ENCODE measurements at places on chromosomes 3 and 15. TPM values are rescaled to one million over a fixed set of nuclear protein-coding genes. Genes with fewer than 3 reads are reported as not detected.
A peak's percentile ranks its signal among the peaks of the same experiment; 100 is the strongest.

SLC12A8 gene
- polyA plus RNA-seq = 3.4 TPM

ADAMTS17 gene
- polyA plus RNA-seq = not detected

CYP8B1 gene
- polyA plus RNA-seq = not detected

CLSTN2 gene
- polyA plus RNA-seq = not detected

MOBP gene
- not detected for polyA plus RNA-seq

BCL2A1 gene
- polyA plus RNA-seq = 1.0 TPM

GOLGA6B gene
- polyA plus RNA-seq = not detected

ZNF660 gene
- 0.54 TPM for polyA plus RNA-seq

DNA sequence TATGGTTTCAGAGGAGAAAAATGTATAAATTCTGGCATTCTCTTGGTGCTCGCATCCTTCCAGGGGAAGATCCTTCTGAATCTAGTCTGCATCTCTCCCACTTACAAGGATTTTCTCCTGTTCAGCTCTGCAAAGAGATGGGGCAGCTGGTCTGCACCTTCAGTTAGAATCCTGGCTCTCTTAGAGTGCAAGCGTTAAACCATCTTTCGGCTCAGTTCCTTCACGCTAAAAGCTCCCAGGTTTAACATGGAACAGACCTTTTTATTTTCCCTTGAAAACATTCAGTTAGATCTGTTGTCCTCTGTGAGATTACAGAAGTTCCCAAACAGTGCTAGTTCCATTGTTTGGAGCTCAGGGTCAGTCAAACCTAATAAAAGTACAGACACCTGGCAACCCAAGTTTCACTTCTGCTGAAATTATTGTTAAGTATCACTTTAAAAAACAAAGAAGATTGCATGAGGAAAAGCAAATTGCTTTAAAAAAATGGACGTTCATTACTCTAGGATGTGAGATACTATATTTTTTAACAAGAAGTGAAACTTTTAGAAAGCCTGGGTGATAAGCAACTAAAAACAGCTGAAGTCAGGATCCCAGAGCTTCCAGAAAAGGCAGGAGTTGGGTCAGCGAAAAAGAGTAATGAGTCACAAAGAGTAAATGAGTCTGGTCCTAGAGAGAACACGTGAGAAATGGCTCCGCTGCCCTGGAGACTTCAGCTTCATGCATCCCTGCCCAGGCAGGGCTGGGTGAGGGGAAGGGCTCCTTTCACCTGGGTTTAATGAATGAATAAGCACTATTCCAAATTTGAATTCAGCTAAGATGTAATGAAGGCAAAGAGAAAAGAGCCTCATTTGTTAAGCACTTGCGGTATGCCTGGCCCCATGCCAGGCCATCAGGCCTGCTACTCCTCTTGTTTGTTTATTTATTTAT, 63.3 kb downstream of the ABTB1 start:
- DNase-seq = peak; percentile 92

- no peak for DNase-seq
These were observed 77.6 kb upstream of the ACP3 start for GRCh38 chr3:132239587-132239986.

DNA sequence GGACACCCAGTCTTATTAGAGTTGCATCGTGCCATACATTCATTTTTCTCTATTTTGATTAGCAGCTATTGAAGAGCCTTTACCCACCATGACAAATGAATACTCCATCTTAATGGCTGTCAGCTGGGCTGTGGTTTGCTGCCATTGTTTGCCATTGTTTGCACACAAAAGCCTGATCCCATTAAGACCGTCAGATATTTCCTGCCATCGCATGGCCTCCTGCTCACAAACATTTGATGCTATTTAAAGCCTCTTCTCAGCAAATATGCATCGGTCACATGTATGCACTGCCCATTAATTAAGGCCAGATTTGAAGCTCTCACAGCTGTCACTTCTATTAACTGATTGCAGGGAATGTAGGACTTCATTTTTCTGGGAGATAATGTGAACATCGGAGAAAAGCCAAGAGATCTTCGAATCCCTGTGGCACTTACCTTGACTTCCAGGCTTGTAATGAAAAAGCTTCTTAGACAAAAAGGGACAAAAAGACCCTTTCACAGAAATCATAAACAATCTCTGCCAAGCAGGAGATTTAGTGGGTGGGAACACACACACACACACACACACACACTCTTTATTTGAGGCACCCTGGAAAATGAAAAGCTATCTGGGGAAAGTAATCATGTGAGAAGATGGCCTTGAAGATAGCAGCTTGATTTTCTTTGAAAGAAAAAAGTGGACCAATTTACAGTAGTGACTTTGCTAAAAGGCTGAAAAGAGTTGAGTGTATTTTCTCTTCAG, 175.4 kb upstream of the NR2E3 start:
- DNase-seq = no peak

- DNase-seq = no peak
These were observed 87.4 kb downstream of the TRIM42 start for GRCh38 chr3:140765246-140765645.

DNA sequence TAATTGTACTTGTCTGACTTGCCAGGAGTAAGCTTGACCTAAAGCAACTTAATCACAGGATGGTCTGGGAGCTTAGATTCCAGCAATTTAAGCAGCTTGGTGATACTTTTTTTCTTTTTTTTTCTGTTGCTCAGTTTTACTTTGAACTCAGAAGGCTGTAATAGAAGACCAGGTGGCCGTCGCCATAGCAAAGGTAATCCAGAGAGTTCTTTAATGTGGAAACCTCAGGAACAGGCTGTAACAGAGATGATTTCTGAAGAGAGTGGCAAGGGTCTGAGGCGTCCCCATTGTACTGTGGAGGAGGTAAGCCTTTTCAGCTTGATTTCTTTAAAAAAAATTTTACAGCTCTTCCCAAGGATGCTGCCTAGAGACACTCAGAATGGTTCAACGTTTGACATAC, 20.1 kb downstream of the SENP2 start:
- no peak for DNase-seq

- DNase-seq = no peak
These were observed 124.5 kb downstream of the MAGI1 start for GRCh38 chr3:65914032-65914739.

- no peak for DNase-seq
These were observed 22.0 kb downstream of the ZNF710 start for GRCh38 chr15:90022905-90023700.

DNA sequence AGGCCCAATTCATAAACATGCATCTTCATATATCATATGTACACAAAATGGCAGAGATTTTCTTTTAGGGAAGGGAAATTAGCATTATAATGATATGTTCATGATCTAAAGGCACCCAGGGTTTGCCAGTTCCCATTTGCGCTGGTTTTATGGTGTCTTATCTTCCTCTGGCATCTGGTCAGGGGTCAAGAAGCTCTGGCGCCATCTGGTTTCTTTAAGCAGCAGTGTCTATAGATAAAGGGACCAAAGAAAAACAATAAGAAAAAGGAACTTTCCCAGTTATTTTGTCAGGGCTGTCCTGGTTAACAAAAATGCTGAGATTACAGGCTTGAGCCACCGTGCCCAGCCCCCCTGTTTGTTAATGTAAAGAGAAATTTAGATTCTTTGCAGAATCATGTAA, 3.3 kb upstream of the DCP1A start:
- DNase-seq = peak; percentile 54

- no peak for DNase-seq
These were observed 21.2 kb downstream of the LRRC2 start for GRCh38 chr3:46544771-46545503.

DNA sequence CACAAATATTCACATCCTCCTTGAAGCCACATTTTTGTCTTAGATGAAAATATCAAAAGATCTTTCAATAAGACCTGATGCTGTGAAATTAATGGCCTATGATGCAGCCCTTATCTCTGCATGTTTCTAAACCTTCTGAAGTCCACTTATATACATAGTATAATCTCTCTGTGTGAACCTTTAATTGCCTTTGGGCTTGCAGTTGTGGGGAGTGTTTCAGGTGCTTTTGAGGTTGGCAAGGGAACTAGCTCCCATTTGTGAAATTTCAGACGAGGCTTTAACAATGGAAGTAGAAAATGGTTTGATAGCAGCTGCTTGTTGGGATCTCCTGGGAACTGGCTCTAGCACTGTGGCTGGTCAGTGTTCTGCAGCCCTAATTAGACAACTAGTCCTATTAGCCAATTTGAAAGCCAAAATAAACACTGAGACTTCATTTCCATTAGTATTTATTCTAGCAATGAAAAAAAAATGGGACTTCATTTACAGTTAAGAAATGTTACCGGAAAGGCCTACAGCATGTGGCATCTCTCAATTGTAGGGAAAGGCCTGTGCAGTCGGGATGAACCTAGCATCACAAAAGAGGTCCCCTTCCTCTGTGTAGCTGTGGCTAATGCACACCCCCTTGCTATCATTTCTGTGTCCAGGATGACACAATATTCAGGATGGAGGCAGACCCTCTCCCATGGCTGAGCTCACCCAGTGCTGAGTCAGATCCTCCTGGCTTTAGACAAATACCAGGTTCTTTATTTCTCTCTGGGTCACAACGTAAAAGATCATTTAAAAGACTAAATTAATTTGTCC, 140.7 kb upstream of the TRIM42 start:
- DNase-seq = no peak

DNA sequence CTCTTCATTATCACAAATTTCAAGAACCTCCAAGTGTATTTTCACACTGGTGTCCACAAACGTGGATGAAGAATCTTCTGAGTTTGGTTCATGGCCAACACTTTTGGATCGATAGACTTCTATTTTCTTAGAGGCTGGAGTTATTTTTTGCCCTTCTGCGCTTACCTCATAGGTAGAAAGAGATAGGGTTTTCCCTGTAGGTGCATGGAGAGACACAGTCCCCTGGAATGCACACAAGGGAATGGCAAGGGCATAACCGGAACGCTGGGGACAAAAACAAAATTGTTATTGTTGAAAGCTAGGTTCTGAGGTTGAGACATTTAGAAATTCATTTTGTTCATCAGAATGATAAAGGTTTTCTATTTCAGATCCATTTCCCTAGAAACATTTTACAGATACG, 13.7 kb upstream of the DHX36 start:
- DNase-seq = no peak

DNA sequence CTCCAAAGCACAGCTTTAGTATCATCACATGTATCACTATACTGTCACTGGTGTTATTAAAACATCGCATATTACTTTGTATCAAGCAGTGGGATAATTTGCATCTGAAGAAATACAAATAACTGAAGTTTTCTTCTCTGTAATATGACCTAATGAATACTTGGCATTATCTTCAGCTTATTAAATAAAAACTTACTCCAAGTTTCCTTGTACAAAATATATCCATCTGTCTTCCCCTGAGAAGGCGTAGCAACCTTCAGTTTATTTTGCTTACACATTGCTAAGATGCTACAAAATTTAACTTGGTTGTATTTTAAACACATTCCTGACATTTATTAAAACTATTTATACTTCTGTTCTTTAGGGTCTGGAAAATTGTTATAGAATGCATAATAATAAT, 13.7 kb downstream of the FGF7 start:
- DNase-seq = no peak

DNA sequence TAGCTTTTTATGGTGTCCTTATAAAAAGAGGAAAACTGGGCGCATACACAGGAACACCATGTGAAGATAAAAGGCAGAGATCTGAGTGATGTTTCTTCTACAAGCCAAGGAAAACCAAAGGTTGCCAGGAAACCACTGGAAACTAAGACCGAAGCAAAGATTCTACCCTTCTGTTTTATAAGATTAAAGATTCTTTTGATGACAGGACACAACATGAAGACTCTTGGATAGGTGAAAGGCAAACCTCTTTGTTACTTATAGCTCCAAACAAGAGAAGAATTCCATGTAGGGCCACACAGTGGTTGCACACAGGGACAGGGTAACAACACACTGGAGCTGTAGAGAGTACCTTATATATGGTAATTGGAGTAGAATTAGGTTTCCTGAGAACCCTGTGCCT, at the start of gene CD200R1L:
Gene CD200R1L, minus strand, starts transcription at position 101 of the 400 bp plus-strand sequence. CDS start 17,497 bp downstream, outside the sequence.
- no peak for DNase-seq

GRCh38 chr15:95840004-95840403, 490.5 kb upstream of the NR2F2 start:
- DNase-seq = peak; percentile 80

DNA sequence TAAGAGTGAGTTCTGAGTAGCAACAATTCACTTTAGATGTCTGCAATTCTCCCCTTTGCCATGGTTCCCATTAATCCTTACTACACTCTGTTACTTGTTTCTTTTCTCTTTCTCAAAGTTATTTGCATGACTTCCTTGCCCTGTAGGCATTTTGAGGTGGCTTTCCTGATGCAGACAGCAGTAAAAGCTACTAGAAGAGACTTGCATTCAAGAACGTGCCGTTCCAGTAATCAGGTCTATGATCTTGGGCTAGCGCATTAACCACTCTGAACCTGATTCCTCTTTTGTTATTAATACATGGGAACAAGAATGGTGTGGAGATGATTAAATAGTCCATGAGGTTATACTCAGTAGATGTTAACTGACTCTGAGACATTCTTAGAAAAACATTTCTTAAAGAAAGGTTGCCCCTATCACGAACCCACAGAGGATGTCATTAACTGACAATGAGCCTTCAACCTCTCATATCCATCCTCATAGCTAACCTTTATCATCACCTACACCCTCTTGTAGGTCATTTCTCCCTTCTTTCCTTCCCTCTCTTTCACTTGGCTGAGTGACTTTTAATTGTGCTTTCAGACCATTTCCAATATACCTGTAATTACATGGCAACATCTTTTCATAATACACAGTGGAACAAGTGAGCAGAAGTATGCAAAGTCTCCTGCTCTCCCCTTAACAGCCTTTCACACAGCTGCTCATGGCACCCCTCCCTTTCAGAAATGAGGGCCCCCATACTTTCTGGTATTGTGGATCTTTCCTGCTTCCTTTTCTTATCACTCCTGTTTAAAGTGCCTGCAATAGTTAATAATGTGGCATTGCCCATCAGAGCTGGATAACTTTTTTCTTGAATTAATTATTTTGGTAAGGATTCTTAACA, 175.9 kb downstream of the CHST2 start:
- DNase-seq = no peak

DNA sequence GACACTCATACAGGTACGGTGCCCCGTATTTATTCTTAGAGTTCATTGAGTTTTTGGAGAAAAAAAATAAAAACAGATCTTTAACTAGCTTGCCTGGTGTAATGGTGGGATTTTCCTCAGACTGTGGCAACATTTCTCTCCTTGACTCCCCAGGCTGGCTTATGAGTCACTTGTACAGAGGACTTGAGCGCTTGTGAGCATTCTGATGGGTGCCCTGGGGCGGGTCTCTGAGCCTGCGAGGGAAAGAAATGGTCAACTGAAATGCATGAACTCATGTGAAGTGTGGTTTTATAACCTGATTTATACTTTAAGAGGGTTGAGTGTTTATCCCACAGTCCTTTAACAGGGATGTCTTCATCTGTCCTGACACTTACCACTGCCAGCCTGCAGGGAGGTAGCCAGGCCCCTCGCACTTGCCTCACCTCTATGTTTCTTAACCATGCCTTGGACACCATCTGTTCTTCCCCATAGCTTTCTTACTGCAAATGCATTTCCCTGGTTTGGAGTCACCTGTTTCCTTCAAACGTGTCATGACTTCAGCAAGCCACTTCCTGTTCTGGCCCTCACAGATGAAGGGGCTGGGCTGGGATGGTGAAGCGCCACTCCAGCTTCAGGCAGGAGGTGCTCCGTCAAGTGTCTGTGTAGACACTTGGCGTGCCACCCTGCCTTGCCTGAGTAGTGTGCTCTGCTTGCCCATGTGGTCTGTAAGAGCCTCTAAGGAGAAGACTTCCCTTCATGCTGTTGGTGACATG, 118.7 kb downstream of the PDE8A start:
- DNase-seq = no peak
